DMS79 treated with DMSO at 0.1 percent for 48 hours (cell line): ENCODE measurements at places on chromosomes 12 and 14.

- DNase-seq: no peak
These were observed 344.5 kb downstream of the AEBP2 start for GRCh38 chr12:19783547-19784444.

GRCh38 chr12:20369305-20370013, 1.1 kb downstream of the PDE3A start:
- DNase-seq: no peak

DNA sequence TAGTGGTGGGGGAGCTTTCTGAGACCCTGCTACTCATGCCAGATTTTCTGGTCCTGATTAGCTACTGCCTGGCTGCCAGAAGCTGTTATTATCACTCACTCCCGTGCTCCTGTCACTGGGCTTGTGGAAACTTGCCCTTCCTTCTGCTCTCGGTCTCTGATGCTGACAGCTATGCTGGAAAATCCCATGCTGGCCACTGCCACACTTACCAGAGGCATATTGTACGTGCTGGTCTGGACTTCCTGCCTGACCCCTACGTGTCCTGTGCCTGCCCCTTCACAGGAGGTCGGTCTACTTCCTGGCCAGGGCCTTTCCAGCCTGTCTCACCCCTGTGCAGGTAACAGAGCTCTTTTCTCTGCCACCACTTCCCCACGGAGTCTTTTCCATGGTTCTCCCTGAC, 149.4 kb upstream of the PLEKHG7 start:
- DNase-seq: peak; percentile 59

DNA sequence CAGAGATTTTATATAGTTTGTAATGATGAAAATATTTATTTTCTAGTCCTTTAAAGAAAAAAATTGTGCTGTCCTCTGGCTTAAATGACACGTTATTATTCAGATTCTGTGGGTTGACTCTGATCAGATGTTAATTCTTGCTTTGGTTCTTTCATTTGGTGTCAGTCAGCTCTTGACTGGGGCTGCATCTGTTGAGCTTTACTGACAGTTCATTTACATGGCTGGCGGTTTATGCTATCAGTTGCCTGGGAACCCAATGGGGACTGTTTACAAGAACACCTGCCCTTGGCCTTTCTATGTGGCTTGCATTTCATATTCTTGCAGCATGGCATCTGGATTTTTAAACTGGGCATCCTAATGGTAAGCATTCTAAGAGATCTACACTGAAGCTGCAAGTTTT, 667.1 kb upstream of the FBXO33 start:
- DNase-seq: no peak

GRCh38 chr14:104116756-104117340, 21.5 kb upstream of the KIF26A start:
- DNase-seq: peak; percentile 13
